ENCODE measurements at places on chromosomes 11 and 22. TPM values are rescaled to one million over a fixed set of nuclear protein-coding genes. Genes with fewer than 3 reads are reported as not detected.

DKK3 gene
- total RNA-seq = not detected

CNGA4 gene
- total RNA-seq = 0.63 TPM

PPP2R1B gene
- 25.9 TPM for total RNA-seq

CCDC86 gene
- total RNA-seq = 56.4 TPM

SPINDOC gene
- 37.6 TPM for total RNA-seq

LMO2 gene
- total RNA-seq = 0.05 TPM

DPAGT1 gene
- total RNA-seq = 93.2 TPM

TPP1 gene
- 40.7 TPM for total RNA-seq

HEPHL1 gene
- total RNA-seq = not detected

DNA sequence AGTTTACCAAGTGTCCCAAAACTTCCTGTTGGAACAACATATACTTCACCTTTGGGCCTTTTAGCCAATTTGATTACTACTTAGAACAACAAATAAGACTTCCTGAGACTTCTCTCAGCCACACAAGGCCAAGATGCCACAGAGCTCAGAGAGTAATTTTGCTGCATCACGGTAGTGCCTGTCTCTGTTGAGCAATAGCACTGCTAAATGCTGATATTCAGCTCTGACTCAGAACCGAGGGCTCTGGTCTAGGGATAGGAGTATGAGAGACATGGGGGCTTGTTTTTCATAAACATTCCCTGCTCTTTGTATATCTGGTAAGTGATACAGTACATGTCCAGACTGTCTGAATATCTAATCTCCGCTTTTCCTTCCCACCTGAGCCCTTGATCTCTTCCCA, 260.4 kb upstream of the ARHGAP20 start:
- DNase-seq = no peak

DNA sequence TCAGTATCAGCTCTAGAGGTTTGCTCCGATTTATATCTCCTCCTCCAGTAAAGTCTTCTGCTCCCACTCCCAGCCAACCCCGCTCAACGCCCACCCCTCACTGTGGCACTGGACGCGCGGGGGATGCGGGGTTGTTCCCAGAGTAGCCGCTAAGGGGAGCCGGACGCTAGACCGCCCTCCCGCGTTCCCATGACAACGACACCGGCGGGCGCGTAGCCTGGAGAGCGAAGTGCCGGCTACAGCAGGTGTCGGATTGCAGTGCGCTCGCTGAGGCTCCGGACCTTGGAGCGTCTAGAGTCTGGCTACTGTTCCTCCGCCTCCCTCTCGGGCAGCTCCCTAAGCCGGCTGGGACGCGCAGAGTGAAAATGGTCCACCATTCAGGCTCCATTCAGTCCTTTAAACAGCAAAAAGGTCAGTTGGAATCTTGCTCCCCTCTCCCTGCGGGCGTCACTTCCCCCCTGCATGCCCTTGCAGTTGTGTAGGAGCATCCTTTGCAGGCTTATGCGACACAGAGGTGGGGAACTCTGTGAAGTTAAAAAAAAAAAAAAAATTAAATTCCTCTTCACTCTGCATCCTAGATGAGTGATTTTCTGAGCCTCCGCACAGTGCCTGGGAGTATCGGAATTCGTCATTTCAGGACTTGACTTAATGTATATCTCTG, at the start of gene ANO3:
Gene ANO3 (plus strand): TSS at position 220 of the 661 bp plus-strand sequence. CDS start 146 bp downstream, at position 366.
- no peak for DNase-seq

DNA sequence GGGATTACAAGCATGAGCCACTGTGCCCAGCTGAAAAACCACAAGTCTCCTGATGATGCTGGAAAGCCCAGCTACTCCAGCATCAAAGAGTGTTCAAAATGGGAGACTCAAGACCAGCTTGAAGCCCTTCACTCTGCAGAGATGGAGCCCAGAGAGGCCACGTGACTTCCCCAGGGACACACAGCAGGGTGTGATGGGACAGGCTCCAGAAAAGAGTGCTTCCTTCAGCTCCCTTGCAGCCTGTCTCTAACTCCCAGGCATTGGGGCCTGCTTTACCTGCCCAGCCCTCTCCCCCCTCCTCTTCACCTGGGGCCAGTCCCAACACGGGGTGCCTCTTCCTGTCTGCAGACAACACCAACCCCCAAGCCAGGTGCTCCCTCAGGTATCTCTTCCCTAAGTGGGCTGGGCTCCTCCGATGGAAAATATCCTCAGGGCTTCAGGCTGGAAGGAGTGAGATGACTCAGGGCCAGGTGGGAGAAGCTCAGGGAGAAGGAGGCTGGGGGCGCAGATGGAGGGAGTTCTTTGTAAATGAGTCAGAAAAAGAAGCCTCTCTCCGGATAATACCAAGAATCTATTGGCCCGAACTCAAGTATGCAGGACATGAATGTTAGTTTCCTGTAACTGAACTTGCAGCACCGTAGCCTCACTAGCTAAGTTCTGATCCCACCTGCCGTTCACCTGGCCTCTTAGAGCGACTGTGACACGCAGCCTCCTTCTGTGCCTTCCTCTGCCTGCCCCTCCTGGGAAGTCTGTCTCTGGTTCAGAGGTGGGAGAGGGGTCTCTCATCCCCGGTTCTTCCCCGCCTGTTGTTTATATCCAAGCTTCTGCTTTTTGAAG, 326.6 kb downstream of the MN1 start:
- no peak for DNase-seq

DNA sequence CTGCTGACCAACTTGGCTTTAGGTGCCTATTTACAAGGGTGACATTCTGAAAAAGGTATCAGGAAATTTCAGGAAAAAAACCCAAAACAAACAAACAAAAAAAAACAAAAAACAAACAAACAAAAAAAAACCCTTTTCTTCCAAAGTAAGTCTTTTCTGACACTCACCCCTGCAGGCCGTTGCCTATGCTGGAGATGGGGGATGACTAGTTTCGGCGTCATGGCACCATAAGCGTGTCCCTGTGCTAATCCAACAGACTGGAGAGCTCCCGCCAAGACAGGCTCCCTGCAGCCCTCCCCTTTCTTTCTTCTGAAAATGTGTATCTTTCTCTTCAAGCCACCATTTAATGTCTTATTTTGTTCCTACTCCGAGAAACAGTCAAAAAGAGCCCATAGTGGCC, 13.7 kb downstream of the VSIG10L2 start:
- no peak for DNase-seq

DNA sequence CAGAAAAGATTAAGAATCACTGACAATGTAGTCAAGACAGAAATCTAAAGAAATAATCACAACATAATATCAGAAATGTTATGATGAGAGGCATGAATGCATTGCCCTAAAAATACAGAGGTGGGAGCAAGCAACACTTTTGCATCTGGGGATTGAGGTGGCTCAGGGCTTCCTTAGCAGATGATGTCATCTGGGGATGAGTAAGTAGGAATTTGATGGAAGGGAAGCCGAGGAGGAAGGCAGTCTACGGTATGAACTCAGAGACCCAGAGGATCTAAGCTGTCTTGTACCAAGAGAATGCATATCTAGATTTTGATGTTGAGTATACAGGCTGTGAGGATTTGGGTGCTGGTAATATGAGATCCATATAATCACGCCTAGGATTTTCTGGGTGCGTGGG, 193.0 kb upstream of the SNX19 start:
- DNase-seq = no peak

DNA sequence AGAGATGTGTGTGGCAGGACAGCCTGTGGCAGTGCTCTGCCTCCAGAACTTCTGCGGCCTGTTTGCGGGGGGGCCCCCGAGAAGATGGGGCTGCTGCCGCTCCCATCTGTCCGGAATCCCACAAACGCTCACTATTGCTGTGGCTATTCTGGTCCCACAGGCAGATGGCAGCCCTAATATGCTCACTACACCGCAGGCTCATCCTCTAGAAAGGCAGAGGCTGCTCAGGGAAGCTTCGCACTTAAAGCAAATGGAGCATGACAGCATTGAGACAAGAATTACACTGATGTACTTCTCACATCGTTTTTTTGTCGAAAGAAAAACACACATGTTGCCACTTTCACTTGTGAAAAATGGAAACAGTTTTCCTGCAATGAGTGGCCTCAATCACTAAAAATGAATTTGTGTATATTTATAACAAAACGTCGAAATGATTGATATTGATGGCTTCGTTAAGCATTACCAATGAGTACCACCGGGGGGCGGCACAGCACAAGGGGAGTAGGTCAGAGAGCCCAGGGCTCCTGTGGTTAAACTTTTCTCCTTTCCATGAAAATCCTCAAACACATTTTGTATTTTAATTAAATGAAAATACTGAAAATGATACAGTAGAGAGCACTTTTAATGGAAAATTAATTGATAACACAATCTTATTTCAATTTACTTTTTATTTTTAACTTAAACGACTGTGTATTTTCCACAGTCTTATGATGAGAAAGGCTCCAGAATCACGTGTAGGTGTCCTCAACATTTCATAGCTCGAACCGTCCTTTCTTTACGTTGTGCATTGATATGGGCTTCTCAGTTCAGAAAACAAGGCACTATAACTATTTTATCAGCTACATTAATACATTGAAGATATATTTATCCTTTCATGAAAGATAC, 69.1 kb downstream of the CTTN start:
- DNase-seq = peak; percentile 83

DNA sequence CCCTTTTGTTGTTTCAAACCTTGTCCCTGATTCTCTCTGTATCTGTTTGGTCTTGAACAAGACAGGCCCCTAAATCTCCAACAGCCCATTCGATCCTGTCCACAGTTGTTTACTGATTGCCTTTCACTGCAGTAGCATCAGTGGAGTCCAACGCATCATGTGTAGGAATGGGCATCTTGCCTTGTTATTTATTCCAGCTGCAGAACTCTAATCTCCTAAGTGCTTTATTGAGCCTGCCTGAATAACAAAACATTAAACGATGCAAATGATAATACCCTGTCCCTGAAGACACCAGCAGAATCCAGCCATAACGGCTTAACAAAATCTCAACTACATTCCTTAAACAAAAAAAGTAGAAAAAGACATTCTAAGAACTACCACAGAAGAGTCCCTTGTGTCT, 50.1 kb downstream of the SLC35F2 start:
- no peak for DNase-seq

GRCh38 chr11:727859-728748, 19.2 kb upstream of the TALDO1 start:
- DNase-seq = peak; percentile 98
